NCI-H510A (cell line): ENCODE measurements at places on chromosomes 3 and 15.

- DNase-seq: no peak
These were observed 20.5 kb upstream of the LIMD1 start for GRCh38 chr3:45574067-45574494.

DNA sequence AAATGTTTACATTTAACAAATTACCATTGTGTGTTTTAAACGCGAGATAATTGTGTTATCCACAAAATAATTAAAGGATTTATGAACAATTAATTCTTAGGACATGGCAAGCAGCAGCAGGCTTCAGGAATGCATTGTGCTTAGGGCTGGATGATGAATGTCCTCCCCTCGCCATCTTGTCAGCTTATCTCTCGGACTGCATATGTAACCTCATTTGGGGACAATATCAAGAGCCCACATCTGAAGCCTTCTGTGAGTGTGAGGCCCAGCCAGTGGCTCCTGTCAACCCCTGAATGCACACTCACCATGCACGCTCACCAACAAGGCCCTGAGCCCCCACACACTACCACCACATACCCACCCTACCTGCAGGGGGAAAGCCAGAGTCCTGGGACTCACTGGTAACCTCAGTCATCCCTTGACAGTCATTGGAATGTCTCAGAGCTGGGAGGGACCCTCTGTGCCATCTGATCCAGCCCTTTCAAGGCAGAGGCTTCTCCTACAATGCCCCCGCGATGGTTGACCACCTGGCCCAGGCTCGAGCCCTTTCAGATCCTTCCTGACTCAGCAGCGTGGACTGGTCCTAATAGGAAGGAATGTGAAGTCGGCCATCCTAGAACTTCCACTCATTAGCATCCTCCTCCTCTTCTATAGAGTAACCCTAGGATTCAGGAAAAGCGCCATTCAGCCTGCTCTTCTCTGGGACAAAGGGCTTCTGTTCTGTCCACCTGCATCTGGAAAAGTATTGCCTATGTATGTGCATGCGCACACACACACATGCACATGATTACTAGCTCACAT lies 38.2 kb downstream of the MRPL46 start:
- DNase-seq: no peak

DNA sequence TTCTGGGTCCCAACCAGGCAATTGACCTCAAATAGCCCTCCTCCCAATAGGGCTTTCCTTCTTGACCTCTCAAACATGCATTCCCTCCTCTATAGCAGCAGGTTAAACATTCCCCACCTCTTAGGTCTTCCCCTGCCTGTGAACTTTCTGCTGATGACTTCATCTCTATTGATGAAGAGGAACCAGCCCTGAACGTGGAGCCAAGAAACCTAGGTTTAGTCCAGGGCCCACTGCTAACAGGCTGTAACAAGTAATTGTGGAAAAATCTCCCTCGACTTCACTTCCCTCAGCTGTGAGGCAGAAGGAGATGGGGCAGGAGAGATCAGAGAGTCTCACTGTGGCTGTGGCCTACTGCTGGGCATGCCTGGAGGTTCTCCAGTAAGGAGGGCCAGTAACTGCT lies 24.7 kb downstream of the ILDR1 start:
- DNase-seq: no peak

DNA sequence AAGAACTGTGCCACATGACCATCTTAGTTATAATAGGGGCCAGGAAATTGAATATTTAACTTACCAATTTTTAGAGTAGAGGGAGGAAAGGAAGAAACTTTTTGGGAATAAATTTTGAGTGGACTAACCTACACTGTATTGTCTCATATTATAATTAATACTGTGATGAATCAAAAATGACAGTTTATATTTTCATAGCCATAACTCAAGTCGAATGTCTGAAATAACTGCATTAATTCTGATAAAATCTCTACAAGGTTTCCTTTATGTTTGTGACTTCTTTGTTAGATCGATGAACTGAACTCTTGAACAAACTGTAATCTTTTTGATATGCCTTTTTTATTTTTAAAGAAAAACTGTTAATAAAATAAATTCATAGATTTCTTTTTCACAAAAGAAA lies 132.8 kb upstream of the DPH6 start:
- no peak for DNase-seq

DNA sequence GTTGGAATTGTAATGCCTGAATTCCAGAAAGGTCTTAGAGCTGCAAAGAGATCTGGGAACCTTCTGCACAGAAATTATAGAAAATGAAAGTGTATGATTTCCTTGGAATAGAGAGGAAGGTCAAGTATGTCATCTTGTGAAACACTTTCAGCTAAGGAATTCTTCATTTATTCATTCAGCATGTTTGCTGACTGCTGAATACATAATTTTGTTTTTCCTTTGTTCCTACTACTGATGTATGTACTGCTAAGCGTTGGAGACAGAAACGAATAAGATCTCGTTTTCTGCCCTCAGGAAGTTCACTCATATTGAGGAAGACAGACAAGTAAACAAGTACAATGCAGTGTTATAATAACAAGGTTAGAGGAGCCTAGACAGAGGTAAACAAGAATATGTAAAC lies 14.3 kb upstream of the IL20RB start:
- no peak for DNase-seq

GRCh38 chr3:50331364-50331907 lies 3.4 kb upstream of the TUSC2 start:
- DNase-seq: no peak

DNA sequence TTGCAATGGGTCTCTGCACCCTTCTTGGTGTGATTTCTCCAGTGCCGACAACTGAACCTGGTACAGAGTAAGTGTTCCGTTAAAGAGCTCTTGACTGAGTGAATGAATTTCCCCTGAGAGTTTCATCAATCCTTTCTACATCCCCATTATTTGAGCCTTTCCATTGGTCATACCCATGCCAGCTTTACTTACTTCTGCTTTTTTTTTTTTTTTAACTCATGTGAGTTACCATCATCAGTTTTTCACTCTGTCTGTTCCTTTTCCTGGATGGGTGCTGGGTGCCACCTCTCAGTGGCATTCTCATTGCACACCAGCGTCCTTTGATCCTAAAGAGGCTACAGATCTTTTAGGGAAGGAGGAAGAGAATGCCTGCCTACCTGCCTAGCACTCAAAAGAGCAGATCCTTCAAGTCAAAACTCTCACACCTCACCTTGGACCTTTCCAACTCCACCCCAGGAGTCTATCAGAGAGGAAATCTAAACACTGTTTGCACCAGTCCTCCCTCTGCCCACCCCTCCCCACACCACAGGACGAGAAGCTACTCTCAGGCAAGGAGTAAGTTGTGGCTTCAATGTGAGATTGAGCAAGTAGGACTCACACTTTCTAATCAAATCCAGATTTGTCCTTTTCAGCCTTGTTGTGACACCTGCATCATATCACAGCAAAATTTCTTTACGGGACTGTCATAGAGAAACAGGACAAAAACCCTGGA lies 13.1 kb upstream of the USP3 start:
- no peak for DNase-seq

GRCh38 chr3:64395490-64395889 lies 170.2 kb upstream of the PRICKLE2 start:
- no peak for DNase-seq

DNA sequence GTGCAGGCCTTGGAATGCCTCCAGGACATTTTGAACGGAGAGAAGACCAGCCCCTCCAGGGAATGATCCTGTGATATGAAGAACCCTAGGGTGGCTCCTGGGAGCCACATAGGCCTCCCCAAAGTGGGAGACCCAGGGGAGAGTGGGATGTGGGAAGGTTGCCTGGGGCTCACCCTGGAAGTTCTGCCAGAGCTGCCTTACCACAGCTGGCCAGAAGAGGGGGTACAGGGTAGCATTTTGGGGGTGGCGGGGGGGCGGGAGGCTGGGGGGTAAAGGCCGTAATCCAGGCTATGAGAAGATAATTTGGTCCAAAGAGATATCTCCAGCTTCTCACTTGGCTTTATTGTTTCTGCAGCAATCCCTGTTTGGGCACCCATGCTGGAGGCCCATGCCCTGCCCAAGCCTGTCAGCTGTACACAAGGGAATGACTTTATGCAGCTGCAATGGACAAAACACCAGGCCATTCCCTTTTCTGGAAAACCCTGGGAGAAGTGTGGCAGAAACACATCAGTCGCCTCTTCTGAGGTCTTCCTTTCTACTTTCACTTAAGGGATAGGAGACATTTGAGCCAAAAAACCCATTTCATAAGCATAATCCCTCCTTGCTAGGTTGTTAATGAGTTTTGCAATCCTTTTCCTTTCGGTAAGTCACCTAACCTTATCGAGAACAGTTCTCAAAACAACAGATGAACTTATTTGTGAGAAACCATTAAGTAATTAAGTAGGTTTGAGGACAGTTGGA lies 11.0 kb upstream of the MUSTN1 start:
- DNase-seq: no peak

GRCh38 chr15:96411056-96412031 lies 80.8 kb downstream of the NR2F2 start:
- no peak for DNase-seq

DNA sequence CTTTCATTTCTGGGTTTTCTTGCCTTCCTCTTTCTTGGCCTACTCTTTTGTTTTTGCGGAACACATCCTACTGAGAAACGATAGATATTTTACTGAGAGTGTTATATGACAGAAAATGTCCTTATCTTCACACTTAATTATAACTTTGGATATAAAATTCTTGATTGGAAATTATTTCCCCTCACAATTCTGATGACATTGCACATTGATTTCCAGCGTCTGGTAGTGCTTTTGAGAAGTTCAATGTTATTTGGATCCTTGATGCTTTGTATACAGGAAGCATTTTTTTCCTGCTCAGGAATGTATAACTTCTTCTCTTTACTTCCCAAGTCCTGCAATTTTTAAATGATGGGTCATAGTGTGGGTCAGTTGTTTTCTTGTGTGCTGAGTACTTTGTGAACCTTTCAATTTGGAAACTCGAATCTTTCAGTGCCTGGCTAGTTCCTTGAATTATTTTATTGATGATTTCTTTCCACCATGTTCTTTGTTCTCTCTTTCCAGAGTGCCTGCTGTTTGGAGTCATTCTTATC lies 183.9 kb downstream of the PDCD6IP start:
- no peak for DNase-seq

- DNase-seq: no peak
These were observed 13.3 kb upstream of the PLSCR1 start for GRCh38 chr3:146557745-146558144.

- no peak for DNase-seq
These were observed 9.1 kb upstream of the TP63 start for GRCh38 chr3:189621948-189622603.

- no peak for DNase-seq
These were observed 34.5 kb downstream of the FEM1B start for GRCh38 chr15:68311859-68312557.

DNA sequence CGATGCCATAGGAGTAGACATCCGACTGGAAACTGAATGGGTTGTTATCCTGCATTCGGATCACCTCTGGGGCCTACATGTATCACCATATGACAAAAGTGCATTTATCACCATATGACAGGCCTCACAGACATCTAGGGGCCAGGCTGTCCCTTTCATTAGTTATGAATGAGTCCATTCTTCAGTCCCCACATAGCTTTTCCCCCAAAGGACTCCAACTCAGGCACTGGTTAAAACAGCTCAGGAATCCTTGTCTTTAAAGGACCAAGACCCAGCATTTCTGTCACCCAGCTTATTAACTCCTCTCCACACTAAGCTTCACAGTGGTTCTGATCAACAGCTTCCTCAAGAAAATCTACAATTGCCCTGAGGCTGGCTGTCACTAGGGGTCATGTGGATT lies 28.3 kb downstream of the MKRN2 start:
- no peak for DNase-seq

DNA sequence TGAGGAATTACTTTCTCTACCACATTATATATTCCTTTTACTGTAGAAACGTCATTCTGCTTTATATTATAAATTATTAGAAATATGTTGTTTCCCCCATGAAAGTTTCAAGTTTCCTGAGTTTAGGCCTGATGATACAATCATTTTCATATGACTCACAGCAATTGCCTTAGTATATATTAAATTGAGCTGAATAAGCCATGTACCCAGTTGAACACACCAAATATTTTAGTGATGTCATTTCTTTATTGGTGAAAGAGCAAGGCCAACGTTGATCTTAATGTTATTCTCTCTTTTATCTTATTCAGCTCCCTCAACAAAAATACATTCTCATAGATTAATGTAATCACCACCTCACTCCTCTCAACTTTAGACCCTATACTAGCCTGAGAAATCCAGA lies 30.8 kb downstream of the B3GNT5 start:
- DNase-seq: no peak

DNA sequence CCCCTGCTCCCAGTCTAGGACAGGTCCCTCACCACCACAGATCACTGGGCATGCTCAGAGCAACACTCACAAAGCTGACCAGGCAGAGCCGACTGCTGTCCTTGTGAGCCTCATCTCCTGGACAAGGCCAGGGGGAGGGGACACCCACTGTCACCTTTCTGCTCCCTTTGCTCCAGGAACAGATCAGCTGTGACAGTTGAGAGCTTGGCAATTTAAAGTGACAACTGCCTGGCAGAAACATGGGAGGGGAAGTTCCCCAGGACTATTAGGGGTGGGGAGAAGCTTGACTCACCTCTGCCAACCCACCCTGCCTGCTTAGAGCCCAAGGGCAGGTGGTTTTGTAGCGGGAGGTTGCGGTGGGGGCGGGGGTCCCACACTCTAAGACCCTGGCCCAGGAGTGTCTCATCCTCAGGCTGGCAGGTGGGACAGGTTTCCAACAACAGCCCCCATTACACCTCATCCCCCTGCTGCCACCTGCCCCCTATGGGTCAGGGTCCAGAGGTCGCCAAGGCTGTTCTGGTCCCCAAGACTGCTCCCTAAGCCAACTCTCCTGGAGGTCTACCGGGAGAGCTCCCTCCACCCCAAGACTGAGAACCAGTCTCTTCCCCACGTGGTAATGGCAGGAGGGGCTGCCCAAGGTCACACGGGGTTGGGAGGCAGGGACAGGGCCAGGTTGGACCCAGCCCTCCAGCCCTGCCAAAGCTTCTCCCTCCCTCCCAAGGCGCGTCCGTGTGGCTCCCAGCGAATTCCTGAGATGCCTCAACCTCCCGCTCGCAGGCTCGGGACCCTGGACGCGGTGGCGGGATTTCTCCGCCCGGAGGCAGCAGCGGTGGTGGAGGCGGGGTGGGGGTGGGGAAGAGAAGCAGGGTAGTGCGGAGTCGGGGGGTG lies 80.4 kb downstream of the IQSEC1 start:
- no peak for DNase-seq

- no peak for DNase-seq
These were observed 31.1 kb upstream of the CCDC174 start for GRCh38 chr3:14620512-14620911.

DNA sequence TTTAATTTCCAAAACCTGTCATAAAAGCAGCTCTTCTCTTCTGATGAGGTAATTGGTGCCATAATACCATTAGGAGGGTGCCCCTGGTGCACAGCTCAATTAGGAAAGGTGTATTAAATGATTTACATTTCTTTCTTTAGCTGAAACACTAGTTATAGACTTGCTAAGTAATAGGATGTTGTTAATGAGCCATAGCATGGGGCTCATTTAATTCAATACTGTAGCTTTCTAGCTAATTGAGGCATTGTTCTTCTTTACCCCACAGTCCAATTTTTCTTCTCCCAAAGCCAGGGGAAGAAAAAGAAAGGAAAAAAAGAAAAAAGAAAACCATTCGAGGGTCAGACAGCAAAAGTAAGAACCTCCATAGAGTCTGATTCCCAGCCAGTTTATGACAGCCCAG lies 164.0 kb upstream of the HES1 start:
- no peak for DNase-seq

GRCh38 chr3:144055604-144056003 lies 84.0 kb downstream of the DIPK2A start:
- no peak for DNase-seq

GRCh38 chr15:89333011-89333860 lies 1.4 kb downstream of the POLG start:
- no peak for DNase-seq

GRCh38 chr3:135848051-135848450 lies 117.5 kb upstream of the PPP2R3A start:
- DNase-seq: no peak

GRCh38 chr3:124260206-124260915 lies 268.4 kb upstream of the ROPN1 start:
- no peak for DNase-seq
